Ascending aorta (tissue), 2 donors: ENCODE measurements at places on chromosomes 11 and 22. TPM values are rescaled to one million over a fixed set of nuclear protein-coding genes. Genes with fewer than 3 reads are reported as not detected.

DNA sequence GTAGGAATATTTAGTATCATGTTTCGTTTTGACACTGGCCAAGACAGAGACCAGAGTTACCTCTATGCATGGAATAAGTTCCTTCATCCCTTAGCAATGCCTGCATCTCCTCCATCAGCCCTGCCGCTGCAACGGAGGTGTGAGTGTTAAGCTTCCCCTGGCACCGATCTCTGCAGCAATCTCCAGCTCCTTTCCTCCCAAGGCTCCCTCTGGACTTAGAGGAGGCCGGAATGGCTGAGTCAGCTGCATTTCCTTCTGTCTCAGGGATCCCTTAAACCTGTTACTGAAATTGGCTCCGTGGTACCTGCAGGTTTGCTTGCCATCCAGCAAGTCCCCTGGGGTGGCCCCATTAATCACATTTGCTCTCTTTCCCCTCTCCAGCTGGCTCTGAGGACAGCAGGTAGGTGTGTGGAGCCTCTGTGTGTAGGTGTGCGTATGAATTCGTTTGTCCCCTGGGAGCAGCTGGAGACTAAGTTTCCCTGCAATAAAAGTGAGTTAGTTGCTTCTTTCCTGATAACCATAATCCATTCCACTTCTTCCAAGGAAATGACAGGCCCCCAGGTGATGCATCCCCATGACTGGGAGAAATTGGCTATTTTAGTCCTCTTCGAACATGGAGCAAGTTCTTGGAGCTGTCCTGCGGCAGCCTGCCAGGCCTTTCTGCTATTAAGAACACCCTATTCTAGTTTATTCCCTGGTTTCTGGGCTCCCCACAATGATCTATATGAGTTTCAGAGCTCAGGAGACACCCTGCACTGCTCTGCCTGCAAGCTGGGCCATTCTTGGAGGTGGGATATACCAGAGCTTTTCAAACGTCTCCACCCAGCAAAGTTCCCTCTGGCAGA, 457.2 kb upstream of the CADM1 start:
- DNase-seq = no peak

- DNase-seq = peak; percentile 79
Observed at GRCh38 chr11:6611092-6611962, 689 bp downstream of the TAF10 start.

DNA sequence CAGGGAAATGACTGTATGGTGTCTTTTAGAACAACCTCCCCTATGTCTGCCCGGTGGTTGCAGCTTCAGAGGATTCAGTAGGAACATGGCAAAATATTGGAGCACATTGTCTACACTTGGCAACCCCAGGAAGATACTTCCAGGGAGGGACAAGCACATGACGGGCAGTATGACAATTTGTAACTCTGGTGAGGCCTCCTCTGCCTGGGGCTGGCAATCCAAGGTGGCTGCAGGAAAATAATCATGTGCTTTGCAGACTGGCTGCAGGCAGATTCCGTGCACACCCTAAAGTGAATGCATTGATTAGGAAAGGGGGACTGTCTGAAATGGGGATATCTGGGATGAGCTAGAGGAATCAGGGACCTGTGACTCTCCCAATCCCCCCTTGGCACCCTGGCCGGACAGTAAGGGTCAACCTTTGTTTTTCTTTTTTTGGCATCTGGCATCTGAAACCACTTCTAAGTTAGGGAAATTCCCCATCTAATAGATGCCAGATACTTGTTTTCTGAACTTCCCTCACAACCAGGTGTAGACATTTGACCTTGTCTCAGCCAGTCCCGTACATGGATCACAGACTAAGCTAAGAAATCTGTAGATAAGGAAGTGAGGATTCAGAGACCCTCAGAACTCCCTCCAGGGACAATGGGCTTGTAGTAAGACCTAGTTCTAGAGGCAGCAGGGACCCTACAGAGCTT, 10.5 kb upstream of the PHOX2A start:
- DNase-seq = no peak

GRCh38 chr11:9859554-9860305, 195.9 kb downstream of the SWAP70 start:
- DNase-seq = no peak

- DNase-seq = peak; percentile 57
Observed at GRCh38 chr22:20401376-20402014, 7.5 kb downstream of the ZNF74 start.

DNA sequence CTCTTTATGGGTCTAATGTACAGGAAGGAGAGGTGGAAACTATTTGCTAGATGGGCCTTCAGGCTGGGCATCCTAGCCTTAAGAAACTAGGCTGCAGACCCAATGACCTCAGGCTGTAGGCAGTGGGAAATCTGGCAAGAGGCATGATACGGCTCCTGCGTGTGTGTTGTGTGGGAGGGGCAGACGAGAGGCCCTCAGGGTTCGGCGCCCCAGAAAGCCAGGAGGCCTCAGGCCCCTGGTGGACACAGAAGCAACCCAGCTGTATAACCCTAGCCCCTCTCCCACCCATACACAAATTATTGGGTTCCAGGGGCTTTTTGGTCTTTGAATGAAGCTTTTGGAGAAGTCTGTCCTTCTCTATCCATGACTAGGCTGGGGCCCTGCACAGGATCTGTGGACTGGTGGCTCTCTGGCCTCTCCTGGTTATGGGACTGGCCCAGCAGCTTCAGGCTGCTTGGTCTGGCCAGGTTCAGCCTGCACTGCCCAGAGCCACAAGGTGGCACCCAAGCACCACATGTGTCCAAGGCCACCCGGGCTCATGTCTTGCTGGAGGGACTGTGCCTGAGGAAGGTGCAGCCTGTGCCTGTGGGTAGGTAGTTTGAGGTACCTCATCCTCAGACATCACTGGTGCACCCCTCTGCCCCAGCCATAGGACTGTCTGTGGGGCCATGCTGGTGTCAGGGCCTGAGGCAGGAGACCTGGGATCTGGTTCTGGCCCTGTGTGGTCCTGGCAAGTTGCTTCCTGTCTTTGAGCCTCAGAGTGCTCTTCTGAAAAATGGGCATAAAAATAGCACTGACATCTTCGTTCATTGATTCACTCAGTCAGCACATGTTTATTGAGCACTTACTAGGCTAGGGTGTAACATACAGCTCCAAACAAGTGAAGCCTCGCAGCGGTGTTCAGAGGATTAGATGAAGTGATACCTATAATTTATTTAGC, 87.5 kb downstream of the RRM1 start:
- DNase-seq = no peak

- DNase-seq = no peak
Observed at GRCh38 chr11:8126649-8127289, 42.1 kb downstream of the RIC3 start.

The TMEM191B gene
- not detected for total RNA-seq

The TMEM121B gene
- total RNA-seq = 0.11 TPM
